ENCODE measurements at places on chromosomes 11 and 22. TPM values are rescaled to one million over a fixed set of nuclear protein-coding genes. Genes with fewer than 3 reads are reported as not detected.

The MMP27 gene
- not detected for total RNA-seq

The LUZP2 gene
- total RNA-seq = not detected

The CTSW gene
- total RNA-seq = 8.9 TPM

The POU2AF3 gene
- not detected for total RNA-seq

The TRIOBP gene
- 102 TPM for total RNA-seq

The IL18 gene
- total RNA-seq = not detected

The OR4A16 gene
- total RNA-seq = not detected

The PDGFB gene
- 1.7 TPM for total RNA-seq

The MFRP gene
- not detected for total RNA-seq

The MIAT gene
- 0.39 TPM for total RNA-seq

The HARBI1 gene
- 3.7 TPM for total RNA-seq

The APLNR gene
- total RNA-seq = not detected

The MMP1 gene
- total RNA-seq = 25.4 TPM

The OVCH2 gene
- 0.10 TPM for total RNA-seq

The ADAMTS8 gene
- total RNA-seq = not detected

The MYEOV gene
- total RNA-seq = 9.5 TPM

The ARHGAP42 gene
- total RNA-seq = 9.4 TPM

The FGF4 gene
- not detected for total RNA-seq

The BBOX1 gene
- 0.39 TPM for total RNA-seq

The CD82 gene
- total RNA-seq = 83.6 TPM

The DEPDC7 gene
- 14.7 TPM for total RNA-seq

The C11orf87 gene
- not detected for total RNA-seq

The DGKZ gene
- total RNA-seq = 21.3 TPM

The GGTLC3 gene
- total RNA-seq = not detected

The HSCB gene
- 23.5 TPM for total RNA-seq

The SMTNL1 gene
- not detected for total RNA-seq
